ENCODE measurements at places on chromosomes 2 and 18. TPM values are rescaled to one million over a fixed set of nuclear protein-coding genes. Genes with fewer than 3 reads are reported as not detected.

Gene TM4SF20
- not detected for total RNA-seq

Gene TPO
- total RNA-seq: not detected

DNA sequence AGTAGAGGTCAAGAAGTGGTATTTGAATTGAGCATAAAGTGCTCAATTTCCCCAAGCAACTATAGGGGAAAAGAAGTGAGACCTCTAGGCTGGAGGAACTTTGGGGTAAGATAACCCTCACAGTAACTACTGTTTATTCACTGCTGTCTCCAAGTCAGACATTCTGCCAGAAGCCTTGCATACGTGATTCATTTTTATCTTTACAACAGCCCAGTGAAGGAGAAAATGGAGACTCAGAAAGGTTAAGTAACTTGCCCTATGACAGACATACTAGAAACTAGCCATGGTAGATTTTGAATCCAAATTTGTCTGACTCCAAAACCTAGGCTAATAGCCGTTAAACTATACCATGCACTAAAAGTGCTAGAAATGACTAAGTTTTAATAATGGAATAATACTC, 28.4 kb downstream of the DNAJC10 start:
- H3K4me1 ChIP-seq: no peaks in the 10 kb centered on the region
- H3K27me3 ChIP-seq: no peaks in the 10 kb centered on the region
- peaks cover 54% of the 10 kb centered on the region for H3K36me3 ChIP-seq
- H3K4me3 ChIP-seq: no peak overlapping the region
- no peak for DNase-seq
- no peak overlapping the region for H3K27ac ChIP-seq

DNA sequence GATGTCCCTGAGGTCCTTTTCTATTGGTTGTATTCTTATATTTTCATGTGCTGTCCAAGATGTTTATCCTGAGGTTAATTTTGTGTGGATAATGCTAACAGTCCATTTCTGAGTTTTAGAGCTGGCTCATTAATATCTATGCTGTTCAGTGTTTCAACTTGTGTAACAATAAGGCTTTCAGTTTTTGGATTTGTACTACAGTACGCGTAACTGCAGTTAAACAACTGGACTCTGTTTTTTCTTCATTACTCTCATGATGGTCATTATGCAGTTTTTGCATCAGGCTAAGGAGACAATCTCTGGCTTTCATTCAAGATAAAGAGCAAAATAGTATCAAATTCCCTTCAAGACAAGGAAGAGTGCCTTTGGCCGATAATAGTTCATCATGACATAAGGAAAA, 1364.8 kb downstream of the DPP10 start:
- no peak for DNase-seq
- H3K27ac ChIP-seq: no peak overlapping the region
- H3K4me1 ChIP-seq: no peaks in the 10 kb centered on the region
- no peaks in the 10 kb centered on the region for H3K36me3 ChIP-seq
- no peak overlapping the region for H3K4me3 ChIP-seq
